ENCODE measurements at places on chromosomes 12 and 14.

GRCh38 chr14:38127356-38127755 lies 80.3 kb upstream of the SSTR1 start:
- DNase-seq = no peak

DNA sequence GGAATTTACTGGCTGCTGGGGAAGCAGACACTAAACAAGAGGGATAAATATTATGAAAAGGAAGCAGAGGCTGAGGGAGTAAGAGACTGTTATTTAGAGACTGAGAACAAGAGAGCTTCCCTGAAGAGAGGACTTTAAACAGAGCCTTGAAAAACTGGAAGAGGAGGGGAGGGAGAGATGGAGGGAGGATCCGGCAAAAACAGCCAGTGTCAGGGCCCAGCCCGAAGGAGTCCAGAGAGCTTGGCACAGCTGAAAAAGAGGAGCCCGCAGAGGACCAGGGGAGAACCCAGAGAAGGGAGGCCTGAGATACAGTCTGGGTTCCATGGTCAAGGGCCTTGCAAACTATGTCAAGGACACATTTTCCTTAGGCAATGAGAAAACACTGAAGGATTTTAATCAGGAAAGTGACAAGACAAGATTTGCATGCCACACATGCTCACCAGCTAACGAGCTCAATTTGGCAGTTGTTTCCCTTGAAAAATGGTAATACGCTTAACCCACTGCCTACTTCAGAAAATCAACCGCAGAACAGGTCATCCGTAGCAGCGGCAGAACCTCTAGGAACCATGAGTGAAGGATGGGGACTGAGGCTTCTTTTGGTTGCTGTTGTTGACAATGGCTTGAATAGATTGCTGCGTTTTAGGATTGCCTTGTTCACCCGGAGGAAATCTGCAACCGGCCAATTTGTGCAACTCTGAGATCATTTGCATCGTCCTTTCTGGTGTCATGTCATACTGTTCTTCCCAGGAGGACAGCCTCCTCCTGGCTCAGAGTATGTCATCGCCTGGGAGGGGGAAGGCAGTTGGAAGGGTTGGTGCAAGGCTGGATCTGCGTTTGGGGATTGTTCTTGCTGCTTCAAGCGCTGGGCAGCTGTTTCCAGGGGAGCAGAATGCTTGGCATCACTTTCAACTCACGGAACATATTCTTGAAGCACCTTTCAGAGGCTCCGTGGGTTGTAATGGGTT lies 108.2 kb downstream of the PRMT8 start:
- DNase-seq = no peak

- DNase-seq = no peak
Observed at GRCh38 chr14:62631176-62631575, 414.1 kb downstream of the KCNH5 start.

DNA sequence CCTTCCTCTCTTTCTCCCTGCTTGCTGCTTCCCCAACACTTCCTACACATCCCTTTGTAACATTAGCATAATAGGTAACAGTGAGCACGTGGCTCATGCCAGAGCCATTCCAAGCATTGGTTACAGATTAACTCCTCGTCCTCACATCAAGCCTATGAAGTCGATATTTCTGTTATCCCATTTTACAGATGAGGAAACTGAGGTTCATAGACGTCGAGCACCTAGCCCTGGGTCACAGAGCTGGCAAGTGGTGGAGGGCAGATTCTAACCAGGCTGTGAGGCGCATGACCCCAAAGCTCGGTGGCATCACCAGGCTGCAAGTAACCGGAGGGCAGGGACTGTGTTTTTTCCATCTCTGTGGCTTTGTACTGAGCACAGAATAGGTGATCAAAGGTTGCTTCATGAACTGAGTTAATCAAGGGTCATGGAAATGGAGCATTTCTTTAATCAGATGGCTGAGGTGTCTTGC lies 5.7 kb upstream of the SERPINA1 start:
- DNase-seq = no peak

- no peak for DNase-seq
Observed at GRCh38 chr14:48826058-48826457, 760.1 kb downstream of the RPS29 start.

DNA sequence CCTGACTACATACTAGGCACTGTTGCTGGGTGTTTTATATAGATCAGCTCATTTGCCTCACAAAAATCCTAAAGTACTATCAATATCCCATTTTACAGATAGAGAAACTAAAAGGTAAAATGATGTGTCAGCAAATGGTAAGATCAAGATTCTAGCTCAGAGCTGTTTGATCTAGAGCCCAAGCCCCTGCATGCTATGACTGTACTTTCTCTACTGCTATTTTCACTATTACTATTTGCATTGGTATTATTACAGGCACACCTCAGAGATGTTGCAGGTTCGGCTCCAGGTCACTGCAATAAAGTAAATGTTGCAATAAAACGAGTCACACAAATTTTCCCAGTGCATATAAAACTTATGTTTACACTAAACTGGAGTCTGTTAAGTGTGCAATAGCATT lies 10.9 kb downstream of the ISCU start:
- no peak for DNase-seq

DNA sequence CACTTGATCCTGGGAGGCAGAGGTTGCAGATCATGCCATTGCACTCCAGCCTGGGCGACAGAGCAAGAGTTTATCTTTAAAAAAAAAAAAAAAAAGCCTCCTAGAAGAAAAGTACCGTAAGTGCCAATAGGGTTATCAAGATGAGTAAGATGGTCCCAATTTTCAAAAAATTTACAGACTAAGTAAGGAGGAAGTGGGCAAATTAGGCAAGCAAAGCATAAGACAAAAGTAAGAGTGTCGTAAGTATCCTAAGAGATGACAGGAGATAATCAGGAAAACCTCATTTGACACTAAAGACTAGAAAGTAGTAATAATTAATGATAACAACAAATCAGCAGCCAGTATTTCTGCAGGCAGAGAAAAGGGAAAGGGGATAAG lies 12.2 kb downstream of the PYM1 start:
- no peak for DNase-seq

DNA sequence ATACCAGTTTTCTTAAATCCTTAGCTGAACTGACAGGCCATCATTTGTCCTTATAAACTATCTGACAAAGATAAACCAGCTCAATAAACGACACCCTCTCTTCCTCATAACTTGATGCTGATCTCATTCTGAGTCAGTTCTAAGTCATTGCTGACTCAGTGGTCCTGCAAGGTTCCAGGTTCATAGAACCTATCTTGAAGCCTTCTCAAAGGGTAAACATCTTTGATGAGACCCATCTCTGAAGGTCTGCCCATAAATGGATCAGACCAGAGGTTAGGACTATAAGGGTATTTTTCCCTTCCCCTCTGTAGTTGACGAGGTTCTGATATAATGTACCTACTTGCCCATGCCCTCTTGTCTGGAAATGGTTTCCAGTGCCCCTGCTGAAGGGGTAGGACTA lies 11.9 kb downstream of the NAA25 start:
- no peak for DNase-seq

GRCh38 chr12:116454950-116455447 lies 104.2 kb upstream of the MAP1LC3B2 start:
- DNase-seq = no peak

Data from stimulated activated CD4-positive, alpha-beta T cell treated with anti-CD3 and anti-CD28 coated beads, Interleukin-1b, Interleukin-23, amount 100 ng/mL, for 1 hour (primary cell).